ENCODE measurements at places on chromosomes 12 and 14.
A peak's percentile ranks its signal among the peaks of the same experiment; 100 is the strongest.

- no peak for DNase-seq
These were observed 2.6 kb upstream of the WNT10B start for GRCh38 chr12:48973941-48974673.

GRCh38 chr14:37968664-37969240 lies 239.0 kb upstream of the SSTR1 start:
- DNase-seq = no peak

DNA sequence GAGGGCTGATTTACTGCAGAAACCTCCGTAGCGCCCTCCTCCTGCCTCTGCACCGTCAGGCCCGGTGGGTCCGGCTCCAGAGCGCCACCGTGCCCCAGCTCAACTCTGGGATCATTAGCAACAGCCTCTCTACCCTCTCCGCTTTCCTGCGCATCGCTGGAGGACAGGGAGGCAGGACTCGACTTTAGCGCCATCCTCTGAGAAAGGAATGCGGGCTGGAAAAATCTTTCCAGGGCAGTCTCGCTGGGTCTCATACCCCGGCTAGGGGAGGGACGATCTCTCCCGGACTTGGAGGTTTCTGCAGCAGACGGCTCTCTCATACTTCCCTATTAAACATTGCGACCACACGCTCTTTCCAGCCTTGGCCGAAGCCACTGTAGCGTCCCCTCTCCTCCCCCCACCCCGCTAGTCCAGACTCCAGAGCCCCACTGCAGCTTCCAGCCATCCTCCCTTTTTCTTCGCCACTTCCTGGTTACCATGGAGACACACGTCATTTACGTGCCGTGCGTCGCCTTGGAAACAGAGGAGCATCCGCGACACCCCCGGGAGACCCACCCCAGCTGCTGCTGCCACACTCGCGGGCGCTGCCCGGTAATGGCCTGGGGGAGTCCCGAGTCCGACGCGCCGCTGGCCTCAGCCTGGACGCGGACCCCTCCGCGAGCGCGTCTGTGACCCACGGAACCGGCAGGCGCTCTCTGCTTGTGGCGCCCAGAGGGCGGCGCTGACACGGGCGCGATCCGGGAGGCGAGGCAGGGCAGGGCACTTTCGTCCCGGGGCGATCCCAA lies at the start of gene CCDC184:
TSS of gene CCDC184 (plus strand) at position 554 of the 785 bp plus-strand sequence. CDS start 479 bp downstream, outside the sequence.
- peak; percentile 62 for DNase-seq

DNA sequence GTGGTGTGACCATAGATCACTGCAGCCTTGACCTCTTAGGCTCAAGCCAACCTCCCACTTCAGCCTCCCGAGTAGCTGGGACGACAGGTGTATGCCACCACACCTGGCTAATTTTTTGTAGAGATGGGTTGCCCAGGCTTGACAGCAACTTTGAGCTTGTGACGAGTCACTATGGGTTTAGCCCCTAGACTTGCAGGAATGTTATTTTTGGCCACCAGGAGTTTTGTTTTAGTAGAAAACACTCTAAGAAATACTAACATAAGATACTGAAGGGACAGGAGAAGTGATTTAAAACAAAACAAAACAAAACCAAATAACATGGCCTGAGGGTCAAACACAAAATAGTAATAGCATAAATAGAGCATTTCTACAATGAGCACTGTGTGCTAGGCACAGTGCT lies 26.4 kb downstream of the SETD3 start:
- DNase-seq = no peak

DNA sequence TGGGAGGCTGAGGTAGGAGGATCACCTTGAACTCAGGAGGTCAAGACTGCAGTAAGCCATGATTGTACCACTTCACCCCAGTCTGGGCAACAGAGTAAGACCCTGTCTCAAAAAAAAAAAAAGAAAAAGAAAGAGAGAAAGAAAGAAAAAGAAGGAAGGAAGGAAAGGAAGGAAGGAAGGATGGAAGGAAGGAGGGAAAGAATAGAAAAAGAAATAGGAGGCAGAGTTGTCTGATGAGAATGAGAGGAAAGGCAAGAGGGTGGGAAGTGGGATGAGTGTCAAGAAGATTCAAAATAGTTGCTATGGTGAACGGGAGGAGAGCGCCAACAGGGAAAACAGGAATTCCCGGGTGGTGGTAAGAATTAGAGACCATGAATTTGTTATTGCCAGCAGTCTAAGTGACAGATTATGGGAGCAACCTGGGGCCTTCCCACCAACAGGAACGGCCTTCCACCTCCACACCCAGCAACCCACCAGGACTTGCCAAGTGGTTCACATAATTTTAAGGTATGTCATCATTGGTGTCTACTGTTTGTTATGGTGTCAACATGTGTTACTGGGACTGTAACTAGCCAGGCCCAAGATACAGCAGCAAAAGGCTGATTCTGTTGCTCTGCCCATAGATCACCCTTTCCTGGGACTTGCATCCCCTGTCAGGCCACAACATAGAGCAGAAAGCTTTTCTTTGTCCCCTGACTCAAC lies 36.1 kb upstream of the C12orf76 start:
- DNase-seq = no peak

DNA sequence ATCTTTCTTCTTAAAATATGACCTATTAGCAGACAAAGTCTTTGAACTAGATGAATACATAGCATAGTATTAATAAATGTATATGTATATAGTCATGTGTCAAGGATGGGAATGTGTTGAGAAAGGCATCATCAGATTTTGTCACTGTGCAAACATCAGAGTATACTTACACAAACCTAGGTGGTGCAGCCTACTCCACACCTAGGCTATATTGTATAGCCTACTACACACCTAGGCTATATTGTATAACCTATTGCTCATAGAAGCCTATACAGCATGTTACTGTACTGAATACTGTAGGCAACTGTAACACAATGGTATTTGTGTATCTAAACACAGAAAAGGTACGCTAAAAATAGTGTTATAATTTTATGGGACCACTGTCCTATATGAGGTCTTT lies 47.6 kb downstream of the PTPN21 start:
- no peak for DNase-seq

- no peak for DNase-seq
These were observed 8.8 kb upstream of the LRRK2 start for GRCh38 chr12:40215982-40216381.

GRCh38 chr12:50151047-50151687 lies 16.0 kb downstream of the CERS5 start:
- DNase-seq = no peak

All from activated T-helper 1 cell treated with anti-CD3 and anti-CD28 coated beads, Interleukin-2, amount 50 U/mL, for 16 hours (primary cell).